ENCODE measurements at places on chromosomes 5 and 9. TPM values are rescaled to one million over a fixed set of nuclear protein-coding genes. Genes with fewer than 3 reads are reported as not detected.

PPP3R2 gene
- polyA plus RNA-seq, result 0.02 TPM

PLAC8L1 gene
- 1.5 TPM for polyA plus RNA-seq

TPPP gene
- 0.64 TPM for polyA plus RNA-seq

SLC38A9 gene
- 18.4 TPM for polyA plus RNA-seq

BASP1 gene
- 53.5 TPM for polyA plus RNA-seq

CNTLN gene
- 2.9 TPM for polyA plus RNA-seq

SCGB3A1 gene
- 2.1 TPM for polyA plus RNA-seq

SPINK4 gene
- polyA plus RNA-seq, result 2.1 TPM

SLC1A1 gene
- polyA plus RNA-seq, result 0.59 TPM

ORM1 gene
- 3.4 TPM for polyA plus RNA-seq

CCDC183 gene
- polyA plus RNA-seq, result 5.0 TPM

IFNK gene
- polyA plus RNA-seq, result 0.52 TPM

RANBP17 gene
- 2.1 TPM for polyA plus RNA-seq

STK32A gene
- polyA plus RNA-seq, result 0.09 TPM

DEPDC1B gene
- polyA plus RNA-seq, result 4.9 TPM

PCDHB5 gene
- polyA plus RNA-seq, result 1.0 TPM

AMBP gene
- polyA plus RNA-seq, result 0.82 TPM

GABRA1 gene
- 0.66 TPM for polyA plus RNA-seq

IER5L gene
- 13.7 TPM for polyA plus RNA-seq

C1QTNF3 gene
- 25.1 TPM for polyA plus RNA-seq

RFX3 gene
- polyA plus RNA-seq, result 7.8 TPM

PCDHGA3 gene
- polyA plus RNA-seq, result 0.11 TPM

INSL4 gene
- polyA plus RNA-seq, result 0.18 TPM

CTNND2 gene
- 0.41 TPM for polyA plus RNA-seq

RXRA gene
- 20.4 TPM for polyA plus RNA-seq

NLN gene
- polyA plus RNA-seq, result 2.5 TPM

FBN2 gene
- 0.23 TPM for polyA plus RNA-seq

FOXD1 gene
- polyA plus RNA-seq, result 0.23 TPM
